ENCODE measurements at places on chromosomes 1 and 21.

DNA sequence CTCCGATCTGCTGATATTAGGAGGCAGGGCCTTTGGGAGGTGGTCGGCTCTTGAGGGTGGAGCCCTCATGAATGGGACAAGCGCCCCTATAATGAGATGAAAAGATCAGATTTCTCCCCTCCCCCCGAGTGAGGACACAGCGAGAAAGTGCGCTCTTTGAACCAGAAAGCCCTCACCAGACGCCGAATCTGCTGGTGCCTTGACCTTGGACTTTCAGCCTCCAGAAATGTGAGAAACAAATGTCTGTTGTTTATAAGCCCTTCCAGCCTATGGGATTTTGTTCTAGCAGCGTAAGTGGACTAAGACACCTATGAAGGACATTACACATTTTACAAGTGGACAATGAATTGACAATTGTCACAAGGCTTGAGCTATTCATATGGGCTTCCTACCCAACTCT, 80.2 kb downstream of the RIPK4 start:
- DNase-seq: no peak

GRCh38 chr1:58874757-58875755, 91.2 kb upstream of the JUN start:
- DNase-seq: peak; percentile 42

DNA sequence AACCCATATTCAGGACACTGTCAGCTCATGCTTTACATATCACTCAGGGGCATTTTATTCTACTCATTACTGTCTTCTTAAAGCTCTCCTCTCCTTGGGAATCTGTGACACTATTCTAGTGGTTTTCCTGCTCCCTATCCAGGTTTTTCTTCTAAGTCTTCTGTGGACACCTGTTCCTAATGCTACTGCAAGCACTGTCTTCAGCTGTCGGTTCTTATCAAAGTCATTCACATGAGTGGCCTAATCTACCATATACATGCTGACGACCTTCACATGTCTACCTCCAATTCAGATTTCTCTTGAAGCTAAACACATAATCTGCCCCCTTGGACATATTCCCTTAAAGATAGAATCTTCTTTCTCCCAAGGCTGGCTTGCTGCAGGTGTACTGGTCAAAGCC, 39.8 kb upstream of the PRRX1 start:
- no peak for DNase-seq

DNA sequence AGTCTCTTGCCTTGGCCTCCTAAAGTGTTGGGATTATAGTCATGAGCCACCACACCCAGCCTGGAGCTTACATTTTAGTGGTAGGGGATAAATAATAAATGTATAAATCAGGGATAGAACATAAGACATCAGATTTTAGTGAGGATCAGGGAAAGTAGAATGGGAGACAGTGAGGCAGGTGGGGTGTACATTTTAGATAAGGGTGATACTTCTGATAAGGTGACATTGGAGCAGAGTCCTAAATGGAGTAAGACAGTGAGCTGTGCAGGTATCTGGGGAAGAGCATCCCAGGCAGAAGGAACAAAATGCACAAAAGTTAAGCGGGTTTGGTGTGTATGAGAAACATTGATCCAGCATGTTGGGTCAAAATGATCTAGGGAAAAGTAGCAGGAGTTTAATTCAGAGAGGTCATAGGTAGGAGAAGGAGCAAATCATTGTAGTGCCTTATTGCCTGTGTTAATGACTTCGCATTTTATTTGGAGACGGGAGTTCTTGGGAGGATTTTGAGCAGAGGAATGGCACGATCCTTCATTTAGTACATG, 11.1 kb downstream of the EPB41 start:
- no peak for DNase-seq

GRCh38 chr21:28252928-28253327, 739.7 kb downstream of the LTN1 start:
- no peak for DNase-seq

DNA sequence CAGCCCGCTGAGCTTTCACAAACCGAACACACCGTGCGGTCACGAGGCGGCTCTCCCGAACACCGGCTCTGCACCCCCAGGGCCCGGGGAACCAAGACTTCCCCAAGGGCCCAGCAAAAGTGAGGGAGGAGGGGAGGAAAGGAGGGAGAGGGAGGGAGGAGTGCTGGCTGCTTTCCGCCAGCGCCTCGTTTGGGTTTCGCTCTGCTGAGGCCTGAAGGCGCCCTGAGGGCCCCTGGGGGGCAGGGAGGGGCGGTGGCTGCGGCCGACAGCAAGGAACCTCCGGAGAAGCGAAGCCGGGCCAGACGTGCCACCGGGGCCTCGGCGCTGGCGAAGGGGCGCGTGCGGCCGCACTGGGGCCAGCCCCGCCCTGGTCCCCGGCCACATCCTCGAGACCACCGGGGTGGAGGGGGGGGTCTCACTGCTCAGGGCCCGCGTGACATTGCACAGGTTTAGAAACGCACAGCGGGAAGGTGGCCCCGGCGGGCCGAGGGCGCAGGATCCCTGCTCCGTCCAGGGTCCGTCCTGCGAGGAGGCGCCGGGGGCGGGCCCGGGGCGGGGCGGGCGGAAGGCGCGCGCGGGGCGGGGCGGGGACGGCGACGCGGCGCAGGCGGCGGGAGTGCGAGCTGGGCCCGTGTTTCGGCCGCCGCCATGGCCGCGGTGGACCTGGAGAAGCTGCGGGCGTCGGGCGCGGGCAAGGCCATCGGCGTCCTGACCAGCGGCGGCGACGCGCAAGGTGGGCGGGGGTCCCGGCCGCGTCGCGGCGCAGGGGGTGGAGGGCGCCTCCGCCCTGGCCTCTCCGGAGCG, at the start of gene PFKL:
Gene PFKL, plus strand, starts transcription at position 596 of the 804 bp plus-strand sequence. Its CDS starts 53 bp downstream, at position 649.
- DNase-seq: peak; percentile 88

- DNase-seq: peak; percentile 53
Measured at GRCh38 chr1:146035048-146035423, 13.5 kb upstream of the HJV start.

GRCh38 chr1:167293057-167293456, 72.4 kb downstream of the POU2F1 start:
- DNase-seq: no peak

- no peak for DNase-seq
Measured at GRCh38 chr1:21246905-21247642, 43.2 kb downstream of the ECE1 start.

GRCh38 chr1:50659107-50659662, 235.9 kb upstream of the DMRTA2 start:
- no peak for DNase-seq

- DNase-seq: no peak
Measured at GRCh38 chr1:175804561-175804960, 61.2 kb upstream of the TNR start.

GRCh38 chr1:204713541-204713940, 28.0 kb upstream of the LRRN2 start:
- DNase-seq: no peak

DNA sequence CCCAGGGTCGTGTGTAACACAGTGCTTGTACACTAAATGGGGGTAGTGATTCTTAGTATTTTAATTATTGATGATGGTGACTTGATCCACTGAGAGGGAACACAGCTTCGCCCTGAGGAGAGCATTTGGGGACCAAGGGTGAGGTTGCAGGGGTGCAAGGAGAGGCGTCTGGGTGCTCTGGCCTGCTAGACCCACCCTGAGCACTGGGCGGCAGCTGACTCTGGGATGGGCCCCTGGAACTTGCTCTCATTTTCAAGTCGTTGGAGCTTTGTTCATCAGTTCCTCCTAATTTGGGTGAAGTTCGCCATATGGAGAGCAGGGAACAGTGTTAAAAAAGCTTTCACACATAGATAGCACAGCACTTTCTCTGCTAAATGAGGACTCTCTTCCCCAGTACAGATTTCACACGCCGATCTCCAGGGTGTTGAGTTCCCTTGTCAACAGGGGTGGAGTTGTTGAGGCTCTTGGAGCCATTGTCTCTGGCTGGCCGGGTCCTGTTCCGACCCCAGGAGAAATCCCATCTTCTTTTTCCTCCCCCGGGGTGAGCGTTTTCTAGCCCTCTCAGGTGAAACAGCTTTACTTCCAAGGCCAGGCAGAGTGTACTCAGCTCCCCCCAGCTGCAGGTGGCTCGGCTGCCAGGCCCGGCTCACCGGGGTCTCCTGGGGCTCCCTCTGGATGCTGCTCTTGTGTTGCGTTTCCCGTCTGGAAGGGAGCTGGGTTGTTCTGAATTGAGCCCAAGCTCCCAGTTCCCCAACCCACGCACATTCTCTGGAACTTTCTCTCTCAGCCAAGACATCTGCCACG, 367.4 kb downstream of the RPS6KC1 start:
- no peak for DNase-seq

Measured in adipocyte (in vitro differentiated cells).